ENCODE measurements at places on chromosomes 3 and 15.

GRCh38 chr3:183158113-183158512 is 4.4 kb downstream of the LAMP3 start:
- DNase-seq = peak; percentile 70

- DNase-seq = no peak
These were observed 272.6 kb downstream of the CLSTN2 start for GRCh38 chr3:140207541-140207940.

DNA sequence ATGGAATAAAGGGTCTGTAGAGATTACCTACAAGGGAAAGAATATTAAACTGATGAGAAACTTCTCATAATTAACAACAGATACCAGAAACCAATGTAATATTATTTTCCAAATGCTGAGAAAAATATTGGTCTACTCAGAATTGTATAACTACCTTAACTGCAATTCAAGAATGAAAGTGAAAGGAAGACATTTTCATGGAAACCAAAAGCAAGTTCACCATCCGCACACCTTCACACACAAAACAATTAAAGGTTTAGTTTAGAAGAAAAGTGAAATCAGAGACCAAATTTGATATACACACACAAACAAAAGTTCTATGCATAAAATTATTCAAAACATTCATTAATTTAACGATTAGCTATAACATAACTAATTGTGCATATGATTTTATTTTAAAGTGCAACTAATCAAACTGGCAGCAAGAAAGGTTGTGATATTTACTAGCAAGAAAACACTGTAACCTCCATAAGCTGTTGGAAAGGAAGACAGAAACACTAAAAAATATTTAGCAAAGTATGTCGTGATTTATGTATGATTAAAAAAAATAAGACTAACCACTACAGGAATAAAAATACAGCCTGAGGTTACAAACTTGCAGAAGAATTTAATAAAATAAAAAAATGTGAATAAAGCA is 395.5 kb downstream of the FGF12 start:
- no peak for DNase-seq

DNA sequence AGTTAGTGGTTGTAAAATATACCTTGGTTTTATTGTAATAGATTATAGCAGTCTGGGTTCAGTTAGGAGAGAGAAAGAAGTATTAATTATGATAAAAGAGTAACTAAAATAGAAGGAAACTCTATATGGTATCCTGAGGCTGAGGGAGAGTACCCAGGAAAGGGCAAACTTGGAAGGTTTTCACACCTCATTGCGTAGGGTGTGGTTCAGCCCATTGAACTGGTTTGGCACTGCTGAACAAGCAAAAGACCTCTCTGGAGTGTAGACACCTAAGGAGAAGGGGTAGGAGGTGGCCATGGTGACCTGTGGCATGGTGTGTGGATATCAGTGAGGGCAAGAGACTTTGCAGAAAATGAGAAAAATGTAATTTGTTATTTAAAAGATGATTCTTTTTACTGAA is 63.5 kb downstream of the STT3B start:
- DNase-seq = no peak

DNA sequence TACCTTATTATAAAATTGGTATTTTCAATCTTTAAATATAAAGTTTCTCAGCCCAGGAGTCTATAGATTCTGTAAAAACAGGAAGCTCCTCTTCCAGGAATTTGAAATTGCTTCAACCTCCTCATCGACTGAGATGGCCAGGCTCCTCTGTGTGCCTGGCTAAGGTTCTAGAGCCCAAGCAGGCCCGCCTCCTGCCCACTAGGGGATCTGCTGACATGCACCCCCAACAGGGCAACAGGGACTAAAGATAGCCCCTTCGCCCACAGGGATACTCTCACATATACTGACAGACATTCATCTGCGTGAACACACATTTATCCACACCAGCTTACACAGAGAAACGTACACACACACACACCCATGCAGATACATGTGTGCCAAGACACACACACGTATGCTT is 183.1 kb upstream of the TLE3 start:
- DNase-seq = no peak

GRCh38 chr15:70054884-70055387 is 42.8 kb downstream of the TLE3 start:
- DNase-seq = no peak

DNA sequence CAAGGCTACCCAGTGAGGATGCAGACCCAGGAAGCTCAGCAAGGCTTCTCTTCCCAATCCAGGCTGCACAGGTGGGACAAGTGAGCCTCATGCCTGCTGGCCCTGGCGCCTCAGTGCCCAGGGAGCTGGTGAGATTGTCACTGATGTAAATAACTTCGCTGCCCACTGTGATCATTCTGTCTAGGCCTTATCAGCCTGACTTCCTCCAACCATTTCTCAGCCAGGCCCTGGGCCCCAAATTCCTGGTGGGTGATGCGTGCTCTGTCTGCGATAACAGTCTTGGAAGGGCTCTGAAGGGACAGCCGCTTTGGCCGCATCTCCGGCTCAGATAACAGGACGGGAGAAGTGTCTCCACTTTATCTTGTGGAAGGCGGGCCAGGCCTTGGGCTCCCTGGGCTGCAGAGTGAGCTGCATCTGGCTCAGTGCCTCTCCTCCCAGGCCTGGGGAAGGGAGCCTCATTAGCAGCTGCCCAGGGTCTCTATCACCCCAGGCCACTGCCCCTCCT is 2.2 kb upstream of the FBLN2 start:
- DNase-seq = no peak

DNA sequence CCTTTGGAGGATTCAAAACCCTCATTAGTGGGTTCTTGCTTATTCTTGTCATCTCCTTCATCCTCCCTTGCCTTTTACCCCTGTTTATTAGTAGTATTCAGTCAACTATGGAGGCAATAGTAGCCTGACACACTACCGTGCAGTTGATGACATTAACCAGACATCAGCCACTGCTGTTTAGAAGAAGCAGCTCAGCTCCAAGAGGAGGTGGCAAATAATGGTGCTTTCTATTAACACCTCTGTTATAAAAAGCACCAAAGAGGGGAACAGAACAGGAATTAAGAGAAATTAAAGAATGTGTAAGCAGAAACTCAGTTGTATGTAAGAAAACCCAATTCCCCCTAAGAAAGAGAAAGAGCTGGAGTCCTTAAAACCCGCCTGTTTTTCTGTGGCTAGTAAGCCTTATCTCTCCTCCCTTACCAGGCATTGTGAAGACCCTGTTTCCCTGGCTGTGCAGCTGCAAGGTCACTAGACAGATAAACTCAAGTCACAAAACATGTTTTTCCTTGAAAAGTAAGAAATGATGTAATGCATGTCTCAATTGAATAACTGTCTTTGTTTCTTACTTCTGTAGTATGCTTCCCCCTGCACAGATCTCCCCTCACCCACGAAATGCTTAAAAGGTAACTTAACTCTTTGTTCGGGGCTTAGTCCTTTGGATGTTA is 21.2 kb downstream of the CCR4 start:
- DNase-seq = no peak

- no peak for DNase-seq
These were observed 348.4 kb upstream of the PLSCR5 start for GRCh38 chr3:146953511-146953981.

DNA sequence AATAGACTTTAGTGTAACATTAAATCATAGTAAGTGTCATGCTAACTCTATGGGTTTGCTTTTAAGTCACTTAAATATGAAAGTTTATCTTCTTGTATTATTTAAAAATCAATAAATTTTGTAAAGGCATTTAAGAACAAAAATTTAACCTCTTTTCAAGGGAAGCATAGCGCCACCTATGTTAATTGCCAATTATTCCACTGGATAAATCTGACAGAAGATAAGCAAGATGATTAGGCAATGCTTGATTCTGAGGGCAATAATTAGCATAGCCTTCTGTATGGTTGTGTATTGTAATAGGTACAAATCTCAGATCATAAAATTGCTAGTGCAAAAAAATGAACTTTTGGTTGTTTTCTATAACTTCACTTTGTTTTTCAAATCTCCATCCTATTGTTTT is 560.1 kb downstream of the GRM7 start:
- DNase-seq = no peak

GRCh38 chr15:98525661-98526001 is 122.7 kb upstream of the IGF1R start:
- DNase-seq = no peak

GRCh38 chr15:68768321-68768720 is 52.4 kb downstream of the ANP32A start:
- DNase-seq = peak; percentile 53

- peak; percentile 3 for DNase-seq
These were observed 40.9 kb upstream of the IDH2 start for GRCh38 chr15:90143166-90143655.

DNA sequence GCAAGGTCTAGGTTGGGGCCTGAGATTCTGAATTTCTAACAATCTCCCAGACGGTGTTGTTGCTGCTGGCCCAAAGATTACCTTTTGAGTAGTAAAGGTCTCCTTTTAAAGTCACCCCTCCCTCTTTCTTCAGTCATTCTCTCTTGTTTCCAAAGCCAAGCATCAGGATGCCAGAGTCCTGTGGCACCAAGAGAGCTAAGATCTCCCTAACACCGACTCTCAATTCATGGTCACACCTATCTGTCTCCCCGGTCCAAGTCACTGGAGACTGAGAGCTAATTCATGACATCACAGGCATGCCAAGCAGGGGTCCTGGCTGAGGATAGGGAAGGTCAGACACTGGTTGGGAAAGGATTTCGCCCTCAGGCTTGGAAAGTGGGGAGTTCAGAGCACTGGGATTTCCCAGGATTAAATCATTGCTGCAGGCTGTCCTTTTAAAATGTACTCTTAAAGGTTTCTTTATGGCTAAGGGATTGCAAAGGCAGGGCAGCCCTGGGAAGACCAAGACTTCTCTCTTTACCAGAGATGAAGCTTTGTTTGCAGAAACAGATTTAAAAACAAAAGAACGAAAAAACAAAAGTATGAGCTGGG is 7.3 kb downstream of the SHOX2 start:
- no peak for DNase-seq

DNA sequence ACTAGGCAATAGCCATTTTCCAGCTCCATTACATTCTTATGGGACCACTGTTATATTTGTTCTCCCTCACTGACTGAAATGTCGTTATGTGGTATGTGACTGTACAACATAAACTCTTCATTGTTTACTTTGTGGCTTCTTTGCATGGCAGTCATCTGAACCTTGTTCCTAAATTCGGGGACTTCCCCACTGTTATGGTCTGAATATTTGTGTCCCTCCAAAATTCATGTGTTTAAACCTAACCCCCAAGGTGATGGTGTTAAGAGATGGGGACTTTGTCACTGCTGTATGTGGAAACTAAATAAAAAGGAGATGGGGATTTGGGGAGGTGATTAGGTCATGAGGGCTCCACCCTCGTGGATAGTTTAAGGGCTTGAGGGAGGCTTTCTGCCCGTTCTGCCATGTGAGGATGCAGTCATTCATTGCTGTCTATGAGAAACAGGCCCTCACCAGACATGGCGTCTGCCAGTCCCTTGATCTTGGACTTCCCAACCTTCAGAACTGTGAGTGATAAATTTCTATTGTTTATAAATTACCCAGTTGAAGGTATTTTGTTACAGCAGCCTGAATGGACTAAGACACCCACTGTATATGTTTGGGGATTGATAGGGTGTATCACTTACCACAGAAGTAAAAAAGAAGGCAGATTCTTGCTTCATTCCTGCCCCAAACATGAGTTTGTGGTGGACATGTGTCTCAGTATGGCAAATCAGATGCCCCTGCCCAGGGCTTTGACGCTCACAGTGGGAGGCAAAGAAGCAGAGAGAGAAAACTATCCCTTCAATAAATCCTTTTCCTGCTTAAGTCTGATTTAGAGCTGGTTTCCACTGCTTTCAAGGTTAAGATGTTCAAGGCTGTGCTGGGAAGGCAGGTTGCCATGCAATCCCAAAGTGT is 138.0 kb upstream of the UBE2E1 start:
- no peak for DNase-seq

DNA sequence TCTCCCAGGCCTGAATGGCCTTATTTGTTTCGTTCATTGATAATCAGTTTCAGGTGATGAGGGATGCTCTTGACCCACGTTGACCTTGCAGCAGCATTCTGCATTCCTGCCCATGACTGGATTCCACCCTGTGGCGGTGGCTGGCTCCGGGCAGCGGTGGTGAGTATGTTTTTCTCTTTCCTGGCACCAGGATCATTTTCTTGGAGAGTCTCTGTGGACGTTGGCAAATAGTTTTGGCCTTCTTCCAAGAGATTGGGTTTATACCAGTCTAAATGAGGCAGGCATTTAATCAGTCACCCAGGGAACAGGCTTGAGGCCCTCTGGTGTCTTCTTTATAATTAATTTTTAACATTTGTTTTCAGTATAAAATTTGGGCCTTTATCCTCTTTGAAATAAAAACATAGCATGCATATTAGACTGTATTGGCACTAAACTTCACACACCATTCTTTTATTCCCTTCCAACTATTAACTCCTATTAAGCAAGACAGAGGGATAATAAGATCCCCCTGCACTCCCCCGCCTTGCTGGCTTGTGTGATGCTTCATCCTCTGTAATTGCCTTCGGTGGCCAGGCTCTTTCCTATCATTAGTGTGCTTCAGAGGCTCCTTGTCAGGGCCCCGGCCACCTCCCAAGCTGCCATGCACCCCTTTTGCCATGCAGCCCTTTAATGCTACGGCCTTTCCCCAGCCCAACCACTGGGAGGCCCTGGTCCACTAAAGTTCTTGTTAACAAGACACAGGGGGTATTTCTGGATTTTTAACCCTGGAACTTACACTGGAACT is 176.2 kb upstream of the TOPAZ1 start:
- DNase-seq = no peak

DNA sequence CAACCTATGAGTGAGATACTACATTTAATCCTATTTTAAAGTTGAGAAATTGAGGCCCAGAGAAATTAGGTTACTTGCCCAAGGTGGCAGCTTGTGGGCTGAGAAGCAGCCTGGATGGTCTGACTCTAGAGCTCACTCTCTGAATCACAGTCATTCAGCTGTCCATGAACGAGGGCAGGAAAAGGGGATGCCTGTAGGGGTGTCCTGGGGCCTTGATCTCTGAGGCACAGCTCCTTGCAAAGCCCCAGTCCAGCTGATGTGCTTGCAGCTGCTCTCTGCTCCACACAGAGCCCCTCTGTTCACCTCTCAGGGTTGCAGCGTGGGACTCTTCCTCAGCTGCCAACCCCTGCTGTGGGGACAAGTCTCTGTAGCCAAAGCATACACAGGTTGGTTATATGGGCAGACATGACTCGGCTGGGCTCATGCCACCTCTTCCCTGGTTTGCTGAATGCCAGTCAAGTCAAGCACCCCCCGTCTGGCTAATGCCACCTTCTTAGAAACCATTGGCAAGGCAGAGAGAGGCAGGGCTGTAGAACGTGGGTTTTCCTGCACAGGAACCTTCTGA is 56.8 kb downstream of the GASK1A start:
- DNase-seq = no peak

DNA sequence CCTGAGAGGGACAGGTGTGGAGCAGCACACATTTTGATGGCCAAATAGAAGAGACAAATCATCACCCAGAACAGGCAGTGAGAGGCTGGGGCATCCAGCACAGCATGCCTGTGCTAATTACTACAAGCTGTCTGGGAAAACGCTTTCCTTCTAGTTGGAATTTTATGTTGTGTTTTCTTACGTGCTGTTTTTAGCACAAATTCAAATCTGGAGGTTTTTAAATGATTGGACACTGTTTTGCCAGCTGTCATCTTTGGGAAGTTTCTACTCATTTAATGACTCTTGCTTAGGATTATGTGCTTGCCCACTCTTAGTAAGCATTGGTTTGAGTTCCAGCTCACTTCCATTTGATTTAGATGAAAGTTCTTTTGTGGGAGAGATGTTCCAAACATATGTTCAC is 43.5 kb downstream of the EAF1 start:
- no peak for DNase-seq

All from inflammatory macrophage treated with lipopolysaccharide for 1 hour (primary cell).